ENCODE measurements at places on chromosomes 5 and 9.

DNA sequence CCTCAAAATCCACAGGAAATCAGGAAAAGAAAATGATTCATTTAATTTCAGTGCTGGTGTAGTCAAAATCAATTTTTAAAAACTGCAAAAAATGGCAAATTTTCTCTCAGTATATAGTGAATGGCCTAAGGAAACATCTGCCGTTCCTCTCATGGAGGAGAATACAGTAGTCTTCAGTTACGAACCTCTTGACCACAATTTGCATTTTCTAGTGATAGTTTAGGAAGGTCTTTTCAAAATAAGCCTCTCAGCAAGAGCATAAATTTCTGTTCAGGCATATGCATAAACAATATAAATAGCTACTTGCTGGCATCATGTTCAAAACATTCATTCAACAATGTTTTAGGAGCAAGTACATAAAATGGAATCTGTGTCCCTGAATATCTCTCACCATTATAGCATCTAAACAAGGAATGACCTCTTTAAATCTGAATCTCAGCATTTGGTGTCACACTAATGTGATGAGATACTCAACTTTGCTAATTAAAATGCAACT is 33.5 kb downstream of the HAPLN1 start:
- no peak for DNase-seq

GRCh38 chr5:150284311-150284710 is 5.3 kb downstream of the CAMK2A start:
- no peak for DNase-seq

DNA sequence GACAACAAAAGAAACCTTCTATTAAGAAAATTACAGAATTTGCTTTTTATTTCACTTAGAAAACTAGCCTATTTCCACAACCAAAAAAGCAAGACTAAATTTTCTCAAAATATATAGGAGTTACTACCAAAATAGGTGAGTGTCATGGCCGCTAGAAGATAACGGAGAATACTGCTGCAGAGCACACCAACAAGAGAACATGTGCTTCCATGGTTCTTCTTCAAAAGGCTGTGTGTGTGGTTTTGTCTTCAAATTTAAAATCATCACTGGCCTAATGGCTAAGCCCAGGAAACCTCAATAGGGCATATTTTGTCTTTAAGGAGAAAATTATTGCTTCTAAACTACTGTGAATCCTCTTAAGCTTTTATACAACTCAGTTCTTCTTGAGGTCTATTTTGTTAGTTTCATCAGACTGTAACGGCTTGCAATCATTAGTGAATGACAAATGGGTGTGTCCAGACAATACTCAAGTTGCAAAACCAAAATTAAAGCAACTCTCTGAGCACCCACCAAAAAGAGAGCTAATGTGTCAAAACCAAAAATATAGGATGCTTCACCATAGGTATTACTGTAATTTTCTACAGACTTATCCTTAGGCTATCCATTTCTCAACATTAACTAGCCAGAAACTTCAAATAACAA is 3.3 kb downstream of the SETX start:
- no peak for DNase-seq

DNA sequence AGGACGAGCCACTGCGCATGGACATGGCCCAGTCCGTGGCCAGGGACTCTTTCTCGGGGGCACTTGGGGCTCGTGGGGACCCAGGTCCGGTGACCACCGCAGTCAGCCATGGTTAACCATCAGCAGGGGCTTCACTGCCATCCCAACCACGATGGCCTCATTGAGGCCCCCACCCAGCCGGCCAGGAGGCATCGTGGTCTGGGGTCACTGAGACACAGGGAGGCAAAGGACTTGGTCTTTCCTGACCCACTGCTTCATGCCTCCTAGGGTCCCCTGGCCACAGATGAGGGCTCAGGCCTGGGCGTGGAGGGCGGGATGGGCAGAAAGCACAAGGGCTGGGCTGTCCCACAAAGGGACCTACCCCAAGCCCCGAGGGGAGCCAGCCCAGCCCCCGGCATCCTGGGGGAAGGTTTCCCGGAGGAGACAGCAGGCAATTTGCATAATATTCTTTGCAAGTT is 6.6 kb downstream of the NACC2 start:
- no peak for DNase-seq

GRCh38 chr9:91642771-91643170 is 219.1 kb upstream of the NFIL3 start:
- DNase-seq, result no peak

- no peak for DNase-seq
Measured at GRCh38 chr5:5497152-5497788, 74.8 kb downstream of the ICE1 start.

DNA sequence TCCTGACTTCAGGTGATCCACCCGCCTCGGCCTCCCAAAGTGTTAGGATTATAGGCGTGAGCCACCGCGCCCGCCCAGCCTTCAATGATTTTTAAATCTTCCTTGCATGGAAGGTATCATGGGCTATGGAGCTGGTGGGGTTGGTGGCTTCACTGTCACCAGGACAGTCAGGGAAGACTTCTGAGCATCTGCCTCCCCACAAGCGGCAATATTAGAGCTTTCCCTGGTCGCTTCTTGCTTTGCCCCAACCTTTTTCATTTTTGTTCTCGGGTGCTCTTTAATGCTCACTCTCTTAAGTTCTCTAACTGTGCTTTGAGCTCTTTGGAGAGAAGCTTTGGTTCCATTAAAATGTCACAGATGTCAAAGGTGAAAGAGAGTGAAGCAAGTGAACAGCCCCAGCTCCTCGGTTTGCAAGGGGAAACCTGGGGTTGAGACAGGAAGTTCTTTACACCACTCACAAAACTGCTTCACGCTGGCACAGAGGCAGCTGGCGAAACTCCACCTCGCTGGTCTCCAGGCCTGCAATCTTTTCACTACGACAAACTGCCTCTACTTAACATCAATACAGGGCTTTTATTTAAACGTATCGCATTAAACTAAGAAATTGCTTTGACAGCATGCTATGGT is 142.5 kb upstream of the RETREG1 start:
- DNase-seq, result no peak

DNA sequence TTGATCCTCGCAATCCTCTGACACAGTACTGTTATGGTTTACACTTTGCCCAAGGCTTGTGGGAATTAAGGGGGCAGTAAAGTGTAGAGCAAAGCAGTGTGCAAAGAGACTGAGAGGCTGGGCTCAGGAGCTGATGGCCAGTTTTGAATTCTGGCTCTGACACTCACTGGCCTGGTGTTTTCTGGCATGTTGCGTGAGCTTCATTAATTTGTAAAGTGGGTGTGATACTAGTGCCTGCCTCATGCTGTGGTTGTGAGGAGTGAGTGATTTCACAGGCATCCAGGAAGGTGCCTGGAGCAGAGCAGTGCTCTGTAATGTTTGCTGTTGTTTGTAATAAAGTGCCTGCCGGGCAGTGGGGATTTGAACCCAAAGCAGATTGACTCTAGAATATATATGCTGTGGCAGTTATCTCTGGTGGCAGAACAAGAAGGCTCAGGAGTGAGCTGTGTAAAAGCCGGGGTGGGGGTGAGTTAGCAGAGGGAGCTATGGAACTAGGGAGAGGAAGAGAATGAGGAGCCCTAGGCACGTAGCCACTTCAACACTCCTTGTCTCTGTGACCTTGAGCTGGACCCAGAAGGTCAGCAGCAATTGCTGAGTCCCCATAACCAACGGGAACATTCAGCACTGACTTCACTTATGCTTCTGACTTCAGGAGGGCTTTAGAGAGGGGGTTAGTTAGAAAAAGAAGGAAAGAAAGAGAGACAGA is 108.5 kb downstream of the DOCK2 start:
- no peak for DNase-seq

- no peak for DNase-seq
Measured at GRCh38 chr5:127367946-127368465, 77.4 kb downstream of the MEGF10 start.

GRCh38 chr9:124778575-124779367 is 1.8 kb downstream of the OLFML2A start:
- DNase-seq, result no peak

GRCh38 chr9:77816641-77817341 is 168.7 kb upstream of the GNA14 start:
- no peak for DNase-seq

DNA sequence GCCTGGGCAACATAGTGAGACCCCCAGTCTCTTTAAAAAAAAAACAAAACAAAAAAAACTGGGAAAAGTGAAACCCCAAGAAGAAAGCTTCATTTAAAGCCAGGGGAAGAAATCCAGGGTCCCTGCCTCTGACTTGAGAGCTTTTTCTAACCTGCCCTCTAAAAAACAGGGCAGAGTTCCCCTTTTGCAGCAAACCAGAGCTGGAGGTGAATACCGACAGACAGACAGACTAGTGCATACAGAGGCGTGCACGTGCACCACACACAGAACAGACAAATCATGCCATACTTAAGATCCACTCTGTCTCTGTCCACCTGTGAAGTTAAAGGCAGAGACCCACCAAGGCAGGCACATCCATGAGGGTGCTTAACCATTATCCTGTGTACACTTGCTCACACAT is 11.7 kb upstream of the AQP3 start:
- DNase-seq, result no peak

DNA sequence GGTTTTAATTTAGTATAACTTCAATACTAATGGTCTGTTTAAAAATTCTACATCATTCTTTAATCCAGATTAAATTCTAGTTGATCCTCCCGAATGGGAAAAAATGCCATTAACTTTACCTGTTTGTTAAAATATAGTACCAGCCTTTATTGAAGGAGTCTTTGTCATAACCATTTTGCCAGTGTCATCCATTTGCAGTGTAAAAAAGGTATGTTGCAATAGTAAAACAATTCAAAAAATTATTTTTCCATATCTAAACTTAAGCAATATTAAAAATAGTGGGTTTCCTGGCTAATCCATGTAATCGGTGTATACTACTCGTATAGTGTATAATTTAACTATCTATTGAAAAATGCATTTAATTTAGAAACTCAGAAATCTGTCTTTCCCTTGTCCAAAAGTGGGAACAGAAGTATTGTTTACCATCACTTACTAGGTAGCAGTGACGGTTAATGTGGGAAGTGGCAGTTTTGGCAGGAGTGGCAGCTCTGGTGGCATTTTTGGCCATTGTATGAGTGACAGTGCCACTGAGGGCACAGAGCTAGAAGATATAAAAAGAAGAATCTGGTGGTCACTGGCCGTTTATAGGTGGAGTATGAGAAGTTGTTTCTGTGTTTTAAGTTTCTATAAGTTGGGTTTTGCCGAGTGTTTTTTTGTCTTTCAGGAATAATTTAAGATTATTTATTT is 1.9 kb downstream of the AP3S1 start:
- no peak for DNase-seq
